Activated CD4-positive, alpha-beta T cell treated with anti-CD3 and anti-CD28 coated beads, Interleukin-2, Interleukin-6, amounts not matched to agents 100 ng/mL and 50 ng/mL, durations not matched to agents 16 hours and 8 hours (primary cell): ENCODE measurements at places on chromosomes 2 and 18.

DNA sequence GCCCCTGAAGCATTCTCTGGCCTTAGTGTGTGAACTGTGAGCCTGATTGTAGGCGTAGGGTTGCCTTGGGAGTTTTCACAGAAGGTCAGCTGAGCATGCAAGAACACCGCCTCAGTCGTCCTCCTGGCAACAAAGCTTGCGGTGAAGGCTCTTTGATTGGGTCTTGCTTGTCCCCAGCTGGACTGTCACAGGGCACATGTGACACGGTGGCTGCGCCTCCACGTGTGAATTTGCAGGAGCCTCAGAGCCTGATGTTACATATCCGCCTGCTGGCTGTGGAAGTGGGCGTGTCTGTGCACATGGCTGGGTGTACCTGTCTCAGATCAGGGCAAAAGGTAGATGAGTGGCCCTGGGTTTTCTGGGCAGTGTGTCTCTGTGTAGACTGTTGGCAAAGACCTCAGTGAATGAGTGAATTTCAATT, 228.7 kb downstream of the HAUS1 start:
- DNase-seq = no peak

DNA sequence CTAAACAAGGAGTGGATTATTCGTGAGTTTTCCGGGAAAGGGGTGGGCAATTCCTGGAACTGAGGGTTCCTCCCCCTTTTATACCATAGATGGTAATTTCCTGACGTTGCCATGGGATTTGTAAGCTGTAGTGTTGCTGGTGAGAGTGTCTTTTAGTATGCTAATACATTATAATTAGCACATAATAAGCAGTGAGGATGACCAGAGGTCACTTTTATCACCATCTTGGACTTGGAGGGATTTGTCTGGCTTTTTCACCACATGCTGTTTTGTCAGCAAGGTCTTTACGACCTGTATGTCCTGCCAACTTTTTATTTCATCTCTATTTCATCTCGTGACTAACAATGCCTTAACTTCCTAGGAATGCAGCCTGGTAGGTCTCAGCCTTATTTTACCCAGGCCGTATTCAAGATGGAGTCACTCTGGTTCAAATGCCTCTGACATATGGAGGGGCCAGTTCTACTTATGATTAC, 124.8 kb upstream of the B3GNT2 start:
- DNase-seq = no peak

- DNase-seq = peak; percentile 59
Measured at GRCh38 chr2:207123335-207123744, 42.4 kb downstream of the KLF7 start.

GRCh38 chr2:74865770-74866674, 32.1 kb downstream of the HK2 start:
- no peak for DNase-seq

DNA sequence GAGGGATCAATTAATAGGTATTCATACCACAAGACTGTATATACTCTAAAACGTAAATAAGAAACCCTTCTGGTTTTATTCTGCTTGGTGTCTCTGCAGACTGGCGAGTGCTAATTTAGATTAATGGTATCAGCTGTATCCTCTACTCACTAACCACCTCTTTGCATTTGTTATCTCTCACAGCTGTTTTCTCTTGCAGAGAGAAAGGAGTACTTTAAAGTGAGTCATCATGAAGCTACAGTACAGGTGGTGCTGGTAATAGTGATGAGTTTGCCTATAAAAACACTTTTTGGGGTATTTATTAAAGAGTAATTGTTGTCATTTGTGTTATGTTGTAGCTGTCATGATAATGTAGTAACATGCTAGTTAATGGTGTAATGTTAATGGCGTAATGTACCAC, 147.7 kb downstream of the NETO1 start:
- no peak for DNase-seq

DNA sequence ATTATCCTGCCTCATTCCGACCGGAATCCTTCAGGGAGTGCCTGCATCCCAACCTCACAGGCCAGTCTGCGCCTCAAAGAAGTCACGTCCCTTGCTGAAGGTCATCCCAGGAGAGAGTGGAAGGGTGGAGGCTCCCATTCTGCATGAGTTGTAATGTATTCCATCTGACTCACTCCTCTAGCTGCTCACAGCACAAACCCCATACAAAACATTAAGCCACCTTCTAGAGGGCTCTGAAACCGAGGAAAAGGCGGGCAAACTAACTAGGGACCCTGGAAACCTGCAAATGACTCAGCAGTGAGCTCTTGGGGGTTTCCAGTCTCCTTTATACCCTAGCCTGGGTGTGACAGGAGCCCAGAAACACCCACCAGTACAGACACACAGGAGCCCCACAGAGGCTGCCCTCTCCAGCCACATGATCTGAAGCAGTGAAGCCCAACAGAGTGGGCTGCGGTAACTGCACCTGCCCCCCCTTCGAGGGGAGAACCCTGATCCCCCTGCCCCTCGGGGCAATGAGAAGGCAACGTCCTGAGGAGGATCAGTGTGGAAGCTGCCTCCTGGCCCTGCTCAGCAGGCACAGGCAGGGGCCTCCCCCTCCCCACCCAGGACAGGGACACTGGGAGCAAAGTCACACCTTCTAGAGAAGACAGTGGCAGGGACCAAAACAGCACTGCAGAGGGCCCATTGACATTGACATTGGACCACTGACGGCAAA, 69.3 kb upstream of the SNTG2 start:
- no peak for DNase-seq

DNA sequence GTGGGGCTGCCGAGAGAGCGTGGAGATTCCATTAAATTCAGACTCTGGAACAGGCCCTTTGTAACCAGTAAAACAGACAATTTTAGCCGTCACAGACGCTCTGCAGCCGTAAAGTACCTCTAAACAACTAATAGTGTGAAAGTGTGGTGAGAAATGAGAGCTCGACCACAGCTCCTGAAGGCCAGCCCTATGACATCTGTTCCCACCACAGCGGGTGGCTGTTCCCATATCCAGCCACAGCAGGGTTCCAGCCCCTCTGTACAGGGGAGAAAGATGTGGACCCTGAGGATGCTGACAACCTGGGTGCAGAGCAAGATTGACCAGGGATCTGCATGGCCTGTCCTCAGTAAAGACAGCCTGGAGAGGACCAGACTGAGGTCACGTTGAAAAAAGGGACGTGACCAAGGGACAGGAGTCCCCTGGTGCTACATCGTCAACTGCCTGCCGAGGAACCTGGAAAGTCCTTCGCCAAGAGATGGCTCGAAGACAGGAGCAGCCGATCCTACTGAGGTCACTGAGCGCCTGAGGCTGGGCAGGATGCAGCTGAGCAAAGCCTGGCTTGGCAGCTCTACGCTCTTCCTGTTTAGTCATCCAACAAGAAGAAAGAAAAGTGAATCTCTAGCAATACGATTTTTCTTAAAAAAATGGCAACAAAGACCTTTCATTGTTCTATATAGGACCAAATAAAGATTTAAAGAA, 831.7 kb downstream of the RNF144A start:
- no peak for DNase-seq

GRCh38 chr2:203059567-203060240, 45.0 kb downstream of the NBEAL1 start:
- DNase-seq = no peak

DNA sequence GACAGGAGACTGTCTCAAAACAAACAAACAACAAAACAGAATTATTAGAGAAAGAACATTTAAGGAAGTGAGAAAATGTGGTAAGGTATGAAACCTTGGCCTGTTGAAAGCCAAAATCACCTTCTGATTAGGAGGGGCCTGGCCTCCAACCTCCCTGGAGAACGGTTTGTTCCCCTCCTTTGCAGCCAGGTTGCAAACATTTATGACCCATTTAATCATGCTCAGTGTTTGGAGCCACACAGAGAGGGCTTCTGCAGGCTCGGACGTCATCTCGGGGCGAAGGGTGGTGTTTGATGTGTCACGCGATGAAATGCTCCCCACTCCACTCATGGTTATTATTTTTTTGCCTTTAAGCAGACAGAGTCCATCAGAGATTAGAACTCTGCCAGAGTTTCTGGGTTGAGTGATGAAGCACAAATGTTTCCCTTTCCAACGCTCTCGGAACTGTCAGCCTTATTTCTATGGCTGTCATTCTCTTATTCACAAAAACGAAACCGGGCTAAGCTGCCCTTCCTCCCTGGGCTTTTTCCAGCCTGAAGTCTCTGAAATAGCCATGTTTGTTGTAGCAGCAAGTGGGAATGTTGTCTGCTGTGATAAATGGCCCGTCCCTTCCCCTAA, 33.6 kb upstream of the ROCK2 start:
- no peak for DNase-seq

GRCh38 chr2:159228081-159228581, 58.4 kb downstream of the WDSUB1 start:
- DNase-seq = no peak

GRCh38 chr2:29295845-29296244, 180.6 kb downstream of the CLIP4 start:
- DNase-seq = peak; percentile 11

GRCh38 chr2:70141902-70142589, 48.8 kb downstream of the C2orf42 start:
- DNase-seq = no peak

- no peak for DNase-seq
Measured at GRCh38 chr2:32962690-32963089, 15.9 kb downstream of the LTBP1 start.

DNA sequence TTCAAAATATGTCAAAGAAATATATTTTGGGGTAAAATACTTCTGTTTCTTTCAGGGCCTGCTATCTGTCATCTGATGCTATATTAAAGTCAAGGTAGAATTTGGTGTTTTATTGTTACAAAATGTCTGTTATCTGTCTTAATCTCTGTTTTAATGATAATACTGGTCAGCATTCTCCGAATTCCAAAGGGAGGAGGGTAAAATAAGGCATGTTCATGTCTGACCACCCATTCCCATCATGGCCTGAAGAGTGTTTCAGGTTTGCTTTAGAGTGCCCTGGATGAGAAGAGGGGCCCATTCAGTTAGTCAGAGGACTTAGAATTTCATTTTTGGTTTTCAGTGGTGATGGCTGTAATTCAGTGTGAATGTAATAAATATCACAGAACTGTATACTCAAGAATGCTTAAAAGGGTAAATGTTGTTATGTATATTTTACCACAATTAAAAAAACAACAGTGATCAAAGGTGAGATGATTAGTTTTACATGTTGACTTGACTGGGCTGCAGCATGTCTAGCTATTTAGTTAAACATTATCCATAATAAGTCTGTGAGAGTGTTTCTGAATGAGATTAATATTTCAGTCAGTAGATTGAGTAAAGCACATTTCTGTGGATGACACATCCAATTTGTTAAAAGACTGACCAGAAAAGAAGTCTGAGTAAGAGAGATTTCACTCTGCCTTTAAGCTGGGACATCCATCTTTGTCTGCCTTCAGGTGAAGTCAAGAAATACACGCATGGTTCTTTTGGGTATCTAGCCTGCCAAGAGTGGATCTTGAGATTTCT, 467.9 kb upstream of the SYT4 start:
- DNase-seq = no peak

- DNase-seq = no peak
Measured at GRCh38 chr2:23346029-23346428, 39.0 kb upstream of the KLHL29 start.

GRCh38 chr2:142425551-142425950, 294.7 kb upstream of the LRP1B start:
- no peak for DNase-seq

DNA sequence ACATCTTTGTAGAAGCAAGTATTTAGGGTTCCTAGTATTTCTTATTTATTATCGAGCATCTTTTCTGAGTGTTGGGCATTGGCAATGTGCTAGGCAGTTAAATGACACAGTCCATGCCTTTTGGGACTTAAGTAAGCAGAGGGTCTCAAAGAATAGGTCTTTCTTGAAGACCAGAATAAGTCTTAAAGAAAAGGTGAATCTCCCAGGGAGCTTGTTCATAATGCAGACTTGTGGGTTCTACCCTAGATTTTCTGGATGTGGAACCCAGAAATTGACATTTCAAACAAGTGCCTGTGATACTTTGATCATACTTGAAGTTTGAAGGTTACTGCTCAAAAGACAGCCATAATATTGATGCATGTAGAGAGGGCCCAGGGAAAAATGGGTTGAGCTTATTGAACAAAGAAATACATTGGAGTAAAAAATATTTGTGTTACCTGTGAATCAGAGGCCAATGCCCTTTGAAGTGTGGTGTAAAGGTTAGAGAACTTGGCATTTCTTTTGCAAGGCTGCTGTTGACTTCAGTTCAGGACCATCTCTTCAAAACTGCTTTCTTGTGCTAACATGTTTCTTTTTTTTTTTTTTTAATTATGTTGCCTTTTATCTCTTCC, 24.4 kb downstream of the RPL37A start:
- no peak for DNase-seq
